ENCODE measurements at places on chromosomes 11 and 22.

DNA sequence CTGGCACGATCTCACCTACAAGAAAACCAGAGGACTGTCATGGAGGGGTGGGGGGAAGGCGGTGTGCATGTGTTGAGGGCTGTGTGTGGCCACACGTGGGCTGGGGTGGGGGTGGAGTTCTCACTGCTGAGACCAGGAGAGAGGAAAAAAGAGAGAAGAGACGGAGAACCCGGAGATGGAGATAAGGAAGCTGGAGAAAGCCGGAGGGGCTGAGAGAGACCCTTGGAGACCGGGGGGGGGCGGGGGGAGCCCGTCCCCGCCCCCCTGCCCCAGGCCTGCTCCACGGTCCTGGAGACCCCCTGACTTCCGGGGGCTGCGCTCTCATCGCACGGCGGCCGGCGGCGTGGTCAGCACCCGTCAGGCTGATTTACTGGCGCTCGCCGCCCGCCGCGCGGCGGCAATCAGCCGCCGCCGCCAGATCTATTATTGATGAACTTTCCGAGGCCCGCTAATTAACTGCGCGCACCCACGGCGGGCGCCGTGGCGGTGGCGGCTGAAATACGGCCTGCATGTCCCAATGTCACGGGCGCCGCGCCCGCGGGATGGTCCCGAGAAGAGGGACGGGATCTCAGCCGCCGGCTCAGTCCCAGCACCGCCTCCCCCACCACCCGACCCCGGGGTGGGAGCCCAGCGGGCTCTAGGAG lies 187.4 kb downstream of the MN1 start:
- no peak for DNase-seq

GRCh38 chr22:19648419-19648929 lies 65.8 kb upstream of the SEPTIN5 start:
- no peak for DNase-seq

GRCh38 chr11:110362971-110363509 lies 66.6 kb upstream of the RDX start:
- no peak for DNase-seq

DNA sequence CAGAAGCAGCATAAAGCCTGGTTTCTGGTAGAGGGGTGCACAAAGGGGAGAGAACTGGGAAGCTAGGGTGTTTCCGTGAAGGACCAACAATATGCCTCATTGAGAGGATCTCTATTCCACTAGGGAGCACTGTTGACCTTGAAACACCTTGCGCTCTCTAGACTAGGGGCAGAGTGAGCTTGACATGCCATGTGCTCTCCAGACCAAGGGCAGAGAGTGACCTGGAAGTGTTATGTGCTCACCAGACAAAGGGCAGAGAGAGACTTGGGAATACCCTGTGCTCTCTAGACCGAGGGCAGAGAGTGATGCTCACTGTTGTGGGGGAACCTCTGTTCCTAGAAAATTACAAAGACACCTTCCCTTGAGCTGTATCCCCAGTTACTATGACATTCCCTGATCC lies 15.2 kb upstream of the EI24 start:
- DNase-seq, result no peak

- DNase-seq, result no peak
These were observed 10.5 kb downstream of the MCAM start for GRCh38 chr11:119306373-119306890.

DNA sequence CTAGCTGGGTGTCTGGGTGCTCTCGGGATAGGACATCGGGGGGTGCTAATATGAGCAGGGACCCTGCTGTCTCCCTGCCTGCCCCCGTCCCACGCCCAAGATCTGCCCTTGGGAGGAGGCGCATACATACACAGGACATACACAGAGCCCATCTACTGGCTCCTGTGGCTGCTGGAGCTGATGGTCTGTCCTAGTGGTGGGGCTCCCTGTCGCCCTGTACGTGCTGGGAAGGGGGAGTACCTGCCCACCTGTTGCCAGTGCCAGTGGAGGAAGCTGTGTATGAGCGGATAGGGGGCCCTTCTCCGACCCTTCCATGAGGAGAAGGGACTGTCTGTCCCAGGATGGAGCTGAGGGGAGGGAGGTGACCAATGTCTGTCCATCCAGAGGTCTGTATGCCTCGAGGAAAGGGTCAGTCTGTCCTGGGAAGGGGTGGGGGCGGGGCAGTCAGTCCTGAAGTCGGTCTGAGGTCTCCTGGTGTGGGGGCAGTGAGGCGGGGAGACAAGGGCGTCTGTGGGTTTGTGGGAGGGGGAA lies 952 bp downstream of the TBC1D10A start:
- no peak for DNase-seq

- DNase-seq, result no peak
These were observed 19.5 kb upstream of the SPON1 start for GRCh38 chr11:13942971-13943381.

- no peak for DNase-seq
These were observed 28.9 kb upstream of the YAP1 start for GRCh38 chr11:102081313-102081712.

DNA sequence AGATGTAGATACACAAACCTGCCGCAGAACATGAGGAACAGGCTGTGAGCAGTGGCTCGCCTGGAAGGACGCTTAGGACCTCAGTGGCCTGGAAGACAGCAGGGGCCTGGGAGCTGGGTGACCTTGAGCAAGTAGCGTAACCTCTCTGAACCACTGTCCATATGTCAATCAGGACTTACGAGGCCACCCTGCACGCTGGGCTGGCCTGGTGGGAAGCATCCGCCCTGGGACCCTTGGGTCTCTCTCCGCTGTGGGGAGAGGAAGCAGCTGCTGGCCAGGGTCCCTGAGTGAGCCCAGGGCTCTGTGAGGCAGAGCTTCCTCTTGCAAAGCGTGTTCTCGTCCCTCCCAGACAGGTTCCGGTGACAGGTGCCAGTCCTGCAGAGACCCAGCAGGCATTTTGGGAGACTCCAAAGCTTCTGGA lies 14.0 kb upstream of the EHD1 start:
- no peak for DNase-seq

DNA sequence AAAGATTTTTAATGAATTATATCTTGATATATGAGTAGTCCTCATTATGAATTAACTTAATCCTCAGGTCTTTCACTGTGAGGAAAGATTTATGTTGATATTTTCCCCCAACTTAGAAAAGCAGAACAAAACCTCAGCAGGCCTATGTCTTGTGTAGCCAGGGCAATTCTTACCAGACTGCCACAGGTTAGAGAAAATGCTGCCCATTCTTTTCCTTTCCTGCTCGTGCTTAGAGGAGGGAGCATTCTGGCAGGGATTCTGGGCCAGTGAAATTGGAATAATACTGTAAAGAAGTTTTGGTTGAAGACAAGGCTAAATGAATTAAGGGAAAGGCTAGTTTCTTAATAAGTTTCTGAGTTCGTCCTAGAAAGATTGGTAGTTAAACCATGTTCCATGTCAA lies 56.6 kb downstream of the ZNRF3 start:
- no peak for DNase-seq

DNA sequence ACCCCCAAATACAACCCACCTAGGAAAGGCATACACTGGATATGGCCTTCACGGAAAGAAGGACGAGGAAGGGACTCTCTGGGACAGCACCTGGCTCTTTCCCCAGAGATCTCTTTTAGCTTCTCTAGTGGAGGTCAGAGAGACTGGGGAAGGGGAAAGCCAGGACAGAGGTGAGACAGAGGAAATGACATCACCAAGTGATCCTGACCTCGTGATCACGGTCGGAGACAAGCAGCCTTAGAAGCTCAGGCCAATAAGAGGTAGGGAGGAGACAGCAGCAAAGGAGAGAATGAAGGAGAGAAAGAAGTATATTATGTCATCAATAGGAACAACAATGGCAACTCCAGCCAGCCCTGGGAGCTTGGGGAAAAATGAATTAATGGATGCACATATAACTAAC lies 15.4 kb upstream of the TMPRSS13 start:
- no peak for DNase-seq

- no peak for DNase-seq
These were observed 79.0 kb downstream of the AASDHPPT start for GRCh38 chr11:106156290-106156937.

DNA sequence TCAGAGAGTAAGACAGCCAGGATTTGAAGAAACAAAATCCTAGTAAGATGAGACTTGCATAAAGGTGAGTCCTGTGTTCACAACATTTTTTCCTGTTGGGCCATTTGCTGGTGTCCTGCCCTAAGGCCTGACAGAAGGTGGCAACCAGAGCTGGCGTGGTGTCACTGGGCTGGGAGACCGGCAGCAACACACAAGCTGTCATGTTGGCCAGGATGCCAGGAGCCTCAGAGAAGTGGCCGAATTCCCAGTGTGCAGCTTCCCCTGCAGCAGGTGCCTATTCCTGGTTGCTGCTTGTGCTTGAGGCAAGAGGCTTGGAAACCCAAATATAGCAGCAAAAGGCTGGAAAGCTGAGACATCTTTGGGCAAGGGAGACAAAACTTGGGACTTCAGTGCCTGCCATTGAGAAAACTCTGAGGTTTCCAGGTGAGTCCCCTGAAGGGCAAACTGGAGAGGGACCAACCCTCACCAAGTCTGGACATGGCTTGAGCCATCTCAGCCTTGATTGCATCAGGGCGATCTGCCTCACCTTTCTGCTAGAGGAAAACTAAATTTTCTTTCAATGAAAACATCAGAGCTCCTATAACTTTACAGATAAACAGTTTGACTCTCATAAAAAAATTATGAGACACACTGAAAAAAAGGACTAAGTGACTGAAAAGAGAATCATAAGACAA lies 25.9 kb downstream of the ALG12 start:
- no peak for DNase-seq

DNA sequence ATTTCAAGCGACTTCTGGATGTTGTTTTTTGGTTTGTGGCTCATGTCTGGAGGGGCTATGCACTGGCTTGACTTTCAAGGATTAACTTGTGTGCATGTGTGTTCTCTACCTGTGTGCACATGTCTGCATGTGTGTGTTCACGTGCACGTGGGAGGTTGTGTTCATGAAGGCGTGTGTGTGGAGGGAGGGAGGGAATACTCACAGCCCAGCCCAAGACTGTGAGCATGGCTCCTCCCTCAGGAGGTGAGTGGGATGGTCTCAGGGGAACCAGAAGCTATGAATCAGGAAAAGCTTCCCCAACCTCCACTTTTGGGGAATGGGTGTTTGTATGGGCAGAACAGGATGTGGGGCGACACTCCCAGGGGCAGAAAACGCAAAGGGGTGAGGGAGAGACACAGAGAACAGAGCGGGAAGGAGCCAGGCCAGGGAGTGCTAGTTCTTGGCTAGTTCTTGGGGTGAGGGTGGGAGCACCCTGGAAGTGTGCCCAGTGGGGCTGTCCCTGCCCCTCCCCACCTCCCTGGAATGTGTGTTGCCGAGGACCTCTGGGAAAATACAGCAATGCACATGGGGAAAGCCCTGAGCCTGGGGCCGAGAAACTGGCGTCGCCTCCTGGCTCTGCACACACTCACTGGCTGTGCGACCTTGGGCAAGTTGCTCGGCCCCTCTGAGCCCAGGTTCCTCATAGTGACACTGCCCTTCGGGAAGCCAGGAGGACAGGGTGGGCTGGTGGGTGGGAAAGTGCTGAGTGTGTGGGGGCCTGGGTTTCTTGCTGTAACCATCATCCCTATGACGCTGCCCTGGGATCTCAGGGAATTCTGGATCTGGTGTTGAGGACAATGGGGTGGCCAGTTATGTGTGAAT lies 16.9 kb upstream of the ALX4 start:
- no peak for DNase-seq

DNA sequence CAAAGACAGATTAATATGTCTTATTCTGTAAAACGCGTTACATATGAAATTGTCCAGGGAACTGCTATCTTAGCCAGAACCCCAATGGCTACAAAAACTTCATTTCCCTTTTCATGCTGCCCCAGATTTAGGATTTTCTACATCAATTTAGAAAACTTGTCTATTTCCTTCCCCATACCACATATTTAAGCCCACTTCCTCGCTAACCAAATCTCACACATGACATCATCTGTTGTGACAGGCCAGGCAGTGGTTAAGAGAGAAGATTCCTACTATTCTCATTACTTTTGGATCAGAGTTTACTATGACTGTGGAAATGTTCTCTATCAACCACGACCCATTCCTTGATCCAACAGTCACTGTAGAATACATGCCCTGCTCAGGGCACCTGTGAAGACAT lies 15.9 kb downstream of the CCDC82 start:
- DNase-seq, result no peak

- DNase-seq, result no peak
These were observed 92.3 kb upstream of the SEPTIN5 start for GRCh38 chr22:19622061-19622441.
